ENCODE measurements at places on chromosomes 3 and 15.

DNA sequence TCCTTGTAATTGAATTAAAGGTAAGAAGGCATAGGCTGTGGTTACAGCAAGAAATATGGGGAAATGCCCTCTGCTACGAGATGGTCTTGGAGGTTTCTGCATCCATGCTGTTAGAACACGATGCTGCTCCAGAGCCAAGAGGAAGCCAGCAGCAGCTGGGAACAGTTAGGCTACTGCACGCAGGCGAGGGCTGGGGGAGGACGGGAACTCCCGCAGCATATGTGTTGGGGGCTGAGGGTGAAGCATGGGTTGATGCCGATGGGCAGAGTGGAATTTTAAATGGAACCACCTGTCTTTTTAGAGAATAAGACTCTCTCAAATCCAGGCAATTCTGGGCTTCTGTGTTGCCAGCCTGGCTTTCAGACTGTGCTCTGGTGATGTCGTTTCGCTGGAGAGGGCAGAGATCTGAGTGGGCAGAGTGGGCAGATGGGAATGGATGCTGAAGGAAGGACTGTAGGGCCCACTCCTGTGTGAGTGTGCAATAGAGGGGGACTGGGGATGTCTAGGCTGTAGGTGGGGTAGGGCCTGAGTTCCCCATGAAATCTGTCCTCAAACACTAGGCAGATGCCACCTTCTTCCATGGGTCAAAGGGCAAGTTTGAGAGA is 417.0 kb upstream of the TPM1 start:
- no peak for DNase-seq

- DNase-seq = no peak
These were observed 215.2 kb downstream of the BBX start for GRCh38 chr3:107737914-107738313.

DNA sequence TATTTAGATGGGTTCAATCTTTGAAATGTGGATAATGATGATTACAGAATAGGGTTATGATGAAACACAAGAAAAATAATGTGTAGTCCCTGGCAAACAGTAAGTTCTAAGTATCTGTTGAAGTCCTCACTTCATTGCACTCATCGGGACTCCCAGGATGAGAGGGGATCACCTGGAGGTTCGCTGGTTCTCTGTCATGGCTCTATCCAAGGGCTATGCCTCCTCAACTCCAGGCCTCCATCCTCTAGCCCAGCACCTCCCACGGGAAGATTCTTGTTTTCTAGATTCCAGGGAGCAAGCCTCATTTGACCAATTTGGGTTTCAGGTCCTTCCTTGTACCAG is 45.5 kb downstream of the ANP32A start:
- DNase-seq = no peak

- DNase-seq = no peak
These were observed 16.4 kb downstream of the KLF13 start for GRCh38 chr15:31342781-31343626.

DNA sequence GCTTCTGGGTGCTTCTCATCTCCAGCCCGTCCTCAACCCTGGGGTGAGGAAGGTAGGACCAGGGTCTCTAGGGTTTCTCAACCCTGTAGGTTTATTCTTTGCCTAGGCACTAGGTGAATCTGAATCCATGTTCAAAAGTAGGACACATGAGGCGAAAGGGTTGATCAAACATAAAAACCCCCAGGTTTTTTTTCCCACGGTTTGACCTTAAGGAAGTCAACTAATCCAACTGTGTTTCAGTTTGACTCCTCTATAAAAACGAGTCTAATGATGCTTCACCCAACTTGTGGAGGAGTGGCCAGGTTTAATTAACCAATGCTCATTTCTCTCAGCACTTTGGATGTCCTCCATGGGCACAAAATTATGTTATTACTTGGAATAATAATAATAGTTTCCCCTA is 335.9 kb upstream of the ICE2 start:
- DNase-seq = no peak

Data from CMK (cell line).